ENCODE measurements at places on chromosomes 12 and 14.

GRCh38 chr12:106004289-106004688 is 134.5 kb downstream of the NUAK1 start:
- DNase-seq: no peak

- DNase-seq: no peak
Measured at GRCh38 chr14:71597287-71597920, 334.8 kb upstream of the RGS6 start.

GRCh38 chr12:30996255-30996654 is 69.7 kb downstream of the TSPAN11 start:
- no peak for DNase-seq

DNA sequence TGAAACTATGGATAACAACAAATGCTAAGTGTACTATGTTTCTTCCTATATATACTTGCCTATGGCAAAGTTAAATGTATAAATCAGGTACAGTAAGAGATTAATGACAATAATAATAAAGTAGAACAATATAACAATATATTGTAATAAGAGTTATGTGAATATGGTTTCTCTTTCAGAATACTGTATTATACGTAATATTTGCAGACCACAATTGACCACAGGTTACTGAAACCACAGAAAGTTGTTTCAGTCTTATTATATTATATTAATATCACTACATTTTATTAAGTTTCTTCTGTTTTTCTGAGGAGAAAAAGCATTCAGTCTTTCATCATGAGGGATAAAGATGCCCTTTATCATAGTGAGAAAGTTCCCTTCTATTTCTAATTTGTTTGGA is 131.2 kb downstream of the EML1 start:
- DNase-seq: no peak
